ENCODE measurements at places on chromosomes 6 and 20. TPM values are rescaled to one million over a fixed set of nuclear protein-coding genes. Genes with fewer than 3 reads are reported as not detected.

BIRC7 gene
- 4.7 TPM for total RNA-seq

MUCL3 gene
- total RNA-seq: 0.06 TPM

KIF16B gene
- total RNA-seq: 13.9 TPM

RRAGD gene
- total RNA-seq: 3.8 TPM

OR2B6 gene
- total RNA-seq: 0.15 TPM

MDFI gene
- 0.92 TPM for total RNA-seq

DEFB129 gene
- total RNA-seq: not detected
